ENCODE measurements at places on chromosomes 6 and 20.

- DNase-seq, result no peak
Observed at GRCh38 chr20:22452442-22453011, 131.8 kb downstream of the FOXA2 start.

- no peak for DNase-seq
Observed at GRCh38 chr20:63094767-63095499, 88.2 kb upstream of the BHLHE23 start.

DNA sequence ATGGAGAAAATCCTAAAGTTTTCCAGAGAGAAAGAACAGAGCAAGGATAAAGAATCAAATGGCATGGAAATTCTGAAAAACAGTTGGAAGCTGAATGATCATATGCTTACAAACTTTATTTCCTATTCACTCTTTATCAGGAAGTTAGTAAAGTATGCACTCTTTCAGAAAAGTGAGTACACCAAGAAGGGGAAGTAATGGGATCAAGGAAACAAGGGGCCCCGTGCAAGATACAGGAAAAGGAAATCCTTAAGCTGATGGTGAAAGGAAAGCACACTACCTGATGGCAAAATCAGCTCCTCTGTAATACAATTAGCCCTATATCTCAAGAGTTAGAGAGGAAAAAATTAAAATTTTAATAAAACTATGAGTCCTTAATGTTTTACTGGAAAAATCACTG is 14.0 kb downstream of the CALHM6 start:
- no peak for DNase-seq

DNA sequence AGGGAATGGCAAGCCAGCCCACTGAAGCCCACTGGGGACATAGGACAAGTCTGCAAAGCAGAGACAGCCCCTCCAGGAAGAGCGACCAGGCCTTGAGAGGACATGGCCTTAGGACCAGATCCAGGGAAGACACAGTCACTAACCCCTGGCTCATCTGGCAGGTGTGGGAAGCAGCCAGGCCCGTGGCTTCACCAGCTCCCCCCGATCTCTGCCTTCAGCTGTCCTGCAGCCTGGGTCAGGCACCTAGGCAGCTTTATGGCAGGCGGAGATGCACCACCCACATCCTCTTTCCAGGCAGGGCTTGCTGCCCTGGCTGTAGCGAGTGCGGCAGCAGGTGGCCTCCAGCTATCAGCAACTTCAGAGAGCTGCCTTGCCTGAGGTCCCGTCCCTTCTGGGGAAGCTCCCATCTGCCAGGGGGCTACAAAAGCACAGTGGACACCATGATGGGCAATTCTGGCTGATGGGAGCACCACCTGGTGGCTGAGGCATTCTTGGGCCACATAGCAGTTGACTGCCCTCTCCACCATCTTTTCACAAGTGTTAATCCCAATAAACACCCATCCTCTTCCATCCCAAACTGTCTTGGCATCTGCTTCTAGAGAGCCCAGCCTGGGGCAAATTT is 85.8 kb downstream of the DZANK1 start:
- no peak for DNase-seq

- DNase-seq, result peak; percentile 72
Observed at GRCh38 chr6:106334646-106335448, 9.3 kb upstream of the ATG5 start.

Measured in choroid plexus epithelial cell (primary cell).